ENCODE measurements at places on chromosomes 5 and 9.
A peak's percentile ranks its signal among the peaks of the same experiment; 100 is the strongest.

GRCh38 chr9:4443439-4443838 lies 46.8 kb upstream of the SLC1A1 start:
- no peaks in the 10 kb centered on the region for H3K36me3 ChIP-seq
- DNase-seq, result no peak
- no peak overlapping the region for H3K27ac ChIP-seq
- peaks cover 10% of the 10 kb centered on the region for H3K27me3 ChIP-seq

GRCh38 chr5:118447350-118447749 lies 541.0 kb downstream of the DTWD2 start:
- no peak overlapping the region for H3K4me3 ChIP-seq
- no peaks in the 10 kb centered on the region for H3K27me3 ChIP-seq
- no peak for DNase-seq
- peaks cover 20% of the 10 kb centered on the region for H3K4me1 ChIP-seq
- no peak overlapping the region for H3K27ac ChIP-seq

DNA sequence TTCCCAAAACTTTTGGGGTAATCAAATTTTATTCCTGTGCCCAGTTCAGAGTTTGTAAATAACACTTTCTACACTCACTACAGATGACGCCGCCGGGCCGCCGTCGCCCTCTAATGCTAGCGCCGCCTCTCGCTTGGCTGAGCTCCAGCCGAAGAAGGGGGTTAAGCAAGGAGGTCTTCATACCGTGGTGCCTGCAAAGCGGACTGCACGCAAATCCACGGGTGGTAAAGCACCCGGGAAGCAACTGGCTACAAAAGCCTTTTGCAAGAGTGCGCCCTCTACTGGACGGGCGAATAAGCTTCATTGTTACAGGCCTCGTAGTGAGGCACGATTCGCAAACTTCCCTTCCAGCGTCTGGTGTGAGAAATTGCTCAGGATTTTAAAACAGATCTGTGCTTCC lies 280.4 kb downstream of the MEF2C start:
- DNase-seq, result no peak
- no peak overlapping the region for H3K4me3 ChIP-seq
- peaks cover 20% of the 10 kb centered on the region for H3K4me1 ChIP-seq
- H3K27ac ChIP-seq, result no peak overlapping the region
- peaks cover 6% of the 10 kb centered on the region for H3K36me3 ChIP-seq

- no peaks in the 10 kb centered on the region for H3K27me3 ChIP-seq
- H3K4me3 ChIP-seq, result no peak overlapping the region
- no peak overlapping the region for H3K27ac ChIP-seq
- no peak for DNase-seq
- peaks cover 10% of the 10 kb centered on the region for H3K4me1 ChIP-seq
Observed at GRCh38 chr5:74850789-74851425, 15.3 kb downstream of the FAM169A start.

DNA sequence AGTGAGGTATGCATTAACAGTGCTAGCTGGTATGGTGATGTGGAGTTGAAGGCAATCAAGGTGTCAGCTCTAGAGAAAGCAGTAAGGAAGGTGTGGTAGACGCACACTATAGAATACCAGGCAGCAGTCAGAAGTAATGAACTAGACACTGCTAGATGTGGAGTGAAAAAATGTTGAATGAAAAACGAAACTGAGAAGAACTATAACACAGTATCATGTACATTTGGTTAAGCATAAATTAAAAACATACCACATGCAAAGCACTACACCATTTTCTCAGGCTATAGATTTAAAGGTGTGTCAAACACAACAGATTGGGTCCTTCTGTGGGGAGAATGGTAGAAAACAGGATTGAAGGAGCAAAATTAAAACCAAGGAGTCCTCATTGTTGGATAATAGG lies 15.4 kb downstream of the ZNF622 start:
- no peak for DNase-seq
- H3K36me3 ChIP-seq, result peaks cover 10% of the 10 kb centered on the region
- no peaks in the 10 kb centered on the region for H3K4me1 ChIP-seq
- no peak overlapping the region for H3K4me3 ChIP-seq
- no peaks in the 10 kb centered on the region for H3K27me3 ChIP-seq
- H3K27ac ChIP-seq, result no peak overlapping the region

DNA sequence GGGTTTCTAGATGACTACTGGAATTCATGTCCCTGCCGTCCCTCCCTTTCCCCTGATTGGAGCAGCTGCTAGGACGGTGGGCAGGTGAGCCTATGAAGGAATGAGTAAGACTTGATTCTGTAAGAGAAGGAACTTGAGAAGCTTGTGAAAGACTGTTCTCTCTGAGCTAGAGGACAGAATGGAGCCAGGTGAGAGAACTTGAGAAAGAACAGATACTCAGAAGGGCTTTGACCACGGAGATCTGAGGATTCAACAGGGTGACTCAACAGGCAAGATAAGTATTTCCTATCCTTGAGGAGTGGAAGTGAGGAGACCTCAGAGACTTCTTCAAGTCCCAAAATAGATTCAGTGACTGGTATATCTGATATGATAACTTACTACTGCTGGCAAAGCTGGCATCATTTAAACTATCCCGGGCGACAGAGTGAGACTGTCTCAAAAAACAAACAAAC lies 41.9 kb downstream of the HSDL2 start:
- DNase-seq, result no peak
- no peak overlapping the region for H3K27ac ChIP-seq
- peaks cover 5% of the 10 kb centered on the region for H3K36me3 ChIP-seq
- H3K4me3 ChIP-seq, result no peak overlapping the region
- H3K4me1 ChIP-seq, result no peaks in the 10 kb centered on the region
- H3K27me3 ChIP-seq, result no peaks in the 10 kb centered on the region

DNA sequence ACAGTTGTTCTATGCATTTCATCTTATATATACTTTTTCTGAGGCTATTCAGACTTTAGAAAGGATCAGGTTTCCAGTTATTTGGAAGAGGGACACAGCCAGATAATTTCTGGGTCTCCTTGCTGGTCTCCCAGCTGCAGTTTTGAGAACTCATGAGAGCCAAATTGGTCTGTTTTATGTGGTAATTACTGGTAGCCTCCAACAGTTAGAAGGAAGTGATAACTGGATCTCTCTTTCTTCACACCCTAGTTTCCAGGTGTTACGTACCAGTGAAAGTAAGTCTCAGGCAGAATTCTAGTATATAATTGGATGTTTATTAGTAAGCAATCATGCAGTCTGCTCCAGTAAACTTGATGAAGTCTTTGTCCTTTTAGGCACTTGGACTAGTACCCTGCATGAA lies 63.2 kb upstream of the RPS23 start:
- no peaks in the 10 kb centered on the region for H3K36me3 ChIP-seq
- H3K4me1 ChIP-seq, result peaks cover 22% of the 10 kb centered on the region

DNA sequence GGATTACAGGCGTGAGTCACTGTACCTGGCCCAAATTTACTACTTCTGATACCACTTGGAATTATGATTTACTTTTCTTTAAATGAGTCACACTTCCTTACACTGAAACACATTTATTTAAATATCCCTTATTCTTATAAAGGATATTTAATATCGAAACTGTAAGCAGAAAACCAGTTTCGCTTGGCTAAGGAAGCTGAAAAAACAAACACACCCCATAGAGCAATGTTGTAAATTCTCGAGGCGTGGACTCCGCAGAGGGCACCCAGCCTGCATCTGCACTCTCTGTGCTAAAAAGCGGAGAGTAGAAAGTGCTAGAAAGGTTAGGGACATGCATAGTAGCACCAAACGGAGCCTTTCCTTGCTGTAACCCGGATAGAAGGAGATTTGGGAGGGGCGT lies 86.5 kb downstream of the HMCN2 start:
- DNase-seq, result no peak
- H3K36me3 ChIP-seq, result no peaks in the 10 kb centered on the region
- H3K4me3 ChIP-seq, result no peak overlapping the region
- H3K27me3 ChIP-seq, result no peaks in the 10 kb centered on the region

DNA sequence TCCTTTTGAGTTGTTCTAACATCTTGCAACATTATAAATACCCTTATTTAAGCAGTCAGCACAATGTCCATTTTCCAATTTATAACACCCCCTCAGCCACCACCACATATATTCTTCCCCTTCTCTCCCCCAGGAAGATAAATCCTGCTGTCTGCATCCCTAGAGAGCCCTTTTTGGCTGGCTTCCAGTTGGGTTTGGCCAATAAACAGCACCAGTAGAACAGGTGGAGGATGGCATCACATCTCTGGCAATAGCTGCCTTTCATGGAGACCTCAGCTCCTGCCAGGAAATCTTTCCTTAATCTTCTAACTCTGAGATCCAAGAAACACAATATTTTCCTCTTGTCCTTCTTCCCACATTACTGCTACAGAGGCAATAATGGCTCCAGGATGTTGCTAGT lies 53.7 kb downstream of the TRIM36 start:
- no peak overlapping the region for H3K27ac ChIP-seq
- H3K27me3 ChIP-seq, result peaks cover 2% of the 10 kb centered on the region
- DNase-seq, result no peak
- no peak overlapping the region for H3K4me3 ChIP-seq

DNA sequence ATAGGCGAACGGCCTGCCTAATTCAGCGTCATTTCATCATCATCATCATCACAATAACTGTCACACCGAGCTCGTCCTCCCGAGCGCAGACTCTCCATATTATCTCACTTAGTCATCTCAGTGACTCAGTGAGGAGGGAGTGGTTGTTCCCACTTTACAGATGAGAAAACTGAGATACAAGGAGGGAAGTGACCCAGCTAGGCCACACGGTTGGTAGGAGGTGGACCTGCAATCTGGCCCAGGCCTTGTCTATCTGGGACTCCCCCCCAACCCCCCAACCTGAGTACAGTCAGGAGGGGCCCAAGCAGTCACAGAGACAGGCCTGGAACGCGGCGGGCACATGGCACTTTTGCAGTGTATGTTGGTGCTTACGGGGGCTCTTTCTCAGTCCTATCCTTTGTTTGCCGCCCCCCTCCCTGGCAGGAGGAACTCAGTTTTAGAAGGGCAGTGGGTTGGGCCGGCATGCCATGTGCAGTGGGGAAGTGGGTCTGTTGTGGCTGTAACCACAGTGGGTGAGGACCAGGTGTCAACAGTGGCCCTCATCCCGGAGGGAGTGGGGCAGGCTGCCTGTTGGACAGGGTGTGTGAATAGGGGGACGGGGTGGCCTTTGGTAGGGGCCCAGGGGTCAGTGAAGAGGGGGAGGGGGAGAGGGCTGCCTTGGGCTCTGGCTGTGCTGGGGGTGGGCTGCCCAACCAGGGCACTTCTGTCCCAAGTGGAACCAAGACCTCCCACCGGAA lies 1.7 kb upstream of the RXRA start:
- peaks cover 53% of the 10 kb centered on the region for H3K4me1 ChIP-seq
- H3K27ac ChIP-seq, result peak overlapping the region; percentile 27
- no peaks in the 10 kb centered on the region for H3K27me3 ChIP-seq
- H3K36me3 ChIP-seq, result no peaks in the 10 kb centered on the region
- H3K4me3 ChIP-seq, result peak overlapping the region; percentile 84

DNA sequence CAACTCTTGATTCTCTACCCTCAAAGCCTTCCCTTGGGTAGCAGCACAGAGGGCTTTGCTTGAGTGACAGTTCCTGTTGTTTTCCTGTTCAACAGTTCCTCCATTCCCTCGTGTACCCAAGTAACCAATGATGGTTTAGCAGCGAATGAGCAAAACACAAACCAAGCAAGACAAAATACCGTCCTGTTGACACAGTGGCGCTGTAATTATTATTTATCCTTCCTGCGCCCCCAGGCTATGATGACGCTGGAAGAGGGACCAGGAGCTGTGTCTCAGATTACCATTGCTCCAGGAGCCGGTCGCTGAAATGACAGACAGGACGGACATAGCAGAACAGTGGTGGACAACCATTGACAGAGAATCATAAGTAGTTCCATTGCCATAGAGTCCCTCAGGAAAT lies 154.8 kb downstream of the GADD45G start:
- H3K27ac ChIP-seq, result no peak overlapping the region
- H3K27me3 ChIP-seq, result peaks cover 5% of the 10 kb centered on the region
- no peaks in the 10 kb centered on the region for H3K4me1 ChIP-seq
- no peak overlapping the region for H3K4me3 ChIP-seq
- no peak for DNase-seq

DNA sequence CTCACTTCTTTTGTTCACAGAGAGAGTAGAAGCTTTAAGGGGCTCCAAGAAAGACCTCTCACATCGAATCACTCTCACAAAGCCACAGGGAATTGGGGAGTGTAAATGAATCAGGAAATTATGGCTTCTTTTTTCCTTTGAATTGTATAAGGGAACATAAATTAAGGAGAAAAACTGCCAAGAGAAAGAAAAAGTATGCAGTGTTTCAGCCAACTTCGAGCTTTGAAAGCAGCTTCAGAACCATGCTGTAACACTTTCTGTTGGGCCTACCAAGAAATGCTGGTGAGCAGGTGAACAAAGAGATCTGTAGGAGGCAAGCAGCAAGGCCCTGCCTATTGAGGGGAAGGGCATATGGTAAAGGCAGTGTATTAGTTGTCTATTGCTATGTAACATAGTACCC lies 33.4 kb upstream of the CTNNA1 start:
- DNase-seq, result no peak
- no peak overlapping the region for H3K4me3 ChIP-seq
- no peaks in the 10 kb centered on the region for H3K36me3 ChIP-seq
- no peak overlapping the region for H3K27ac ChIP-seq
- H3K4me1 ChIP-seq, result peaks cover 18% of the 10 kb centered on the region

GRCh38 chr5:55438998-55439397 lies 95.8 kb downstream of the PLPP1 start:
- DNase-seq, result no peak
- H3K4me1 ChIP-seq, result peaks cover 27% of the 10 kb centered on the region
- no peak overlapping the region for H3K4me3 ChIP-seq
- H3K27me3 ChIP-seq, result no peaks in the 10 kb centered on the region
- H3K27ac ChIP-seq, result no peak overlapping the region

- no peaks in the 10 kb centered on the region for H3K27me3 ChIP-seq
- no peak overlapping the region for H3K4me3 ChIP-seq
Observed at GRCh38 chr9:87599901-87600610, 102.4 kb downstream of the DAPK1 start.

DNA sequence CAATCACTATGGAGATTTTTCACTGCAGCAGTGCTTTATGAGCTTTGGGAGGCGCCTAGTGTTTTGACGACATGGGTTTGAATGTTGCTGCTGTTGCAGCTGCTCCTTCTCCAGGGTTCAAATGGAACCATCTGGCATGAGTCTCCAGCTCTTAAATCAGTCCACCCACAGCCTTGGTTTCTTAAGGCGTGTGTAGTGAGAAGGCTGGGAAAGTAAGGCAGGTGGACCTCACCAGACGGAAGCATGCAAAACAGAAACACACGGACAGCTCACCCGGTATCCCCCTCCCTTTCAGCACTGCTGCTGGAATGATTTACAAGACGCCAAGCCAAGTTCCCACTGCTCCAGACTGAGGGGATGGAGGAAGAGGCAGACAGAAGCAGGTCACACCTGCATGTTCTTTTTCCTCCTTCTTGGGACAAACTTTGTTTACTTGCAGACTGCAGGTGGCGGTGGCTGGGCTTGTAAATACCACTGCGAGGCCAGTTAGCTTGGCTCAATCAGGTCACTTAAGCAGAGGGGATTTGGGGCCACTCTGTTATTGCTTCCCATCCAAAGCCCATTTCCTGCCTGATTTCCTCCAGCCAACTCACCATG lies 47.4 kb downstream of the ADAM19 start:
- peaks cover 4% of the 10 kb centered on the region for H3K4me1 ChIP-seq
- H3K36me3 ChIP-seq, result peaks cover 6% of the 10 kb centered on the region
- H3K4me3 ChIP-seq, result no peak overlapping the region
- no peak overlapping the region for H3K27ac ChIP-seq

- H3K36me3 ChIP-seq, result peaks cover 13% of the 10 kb centered on the region
- DNase-seq, result no peak
- H3K27ac ChIP-seq, result no peak overlapping the region
- H3K4me3 ChIP-seq, result peak overlapping the region; percentile 78
Observed at GRCh38 chr5:95241-95980, 3.4 kb downstream of the PLEKHG4B start.
